ENCODE measurements at places on chromosomes 5 and 9.

DNA sequence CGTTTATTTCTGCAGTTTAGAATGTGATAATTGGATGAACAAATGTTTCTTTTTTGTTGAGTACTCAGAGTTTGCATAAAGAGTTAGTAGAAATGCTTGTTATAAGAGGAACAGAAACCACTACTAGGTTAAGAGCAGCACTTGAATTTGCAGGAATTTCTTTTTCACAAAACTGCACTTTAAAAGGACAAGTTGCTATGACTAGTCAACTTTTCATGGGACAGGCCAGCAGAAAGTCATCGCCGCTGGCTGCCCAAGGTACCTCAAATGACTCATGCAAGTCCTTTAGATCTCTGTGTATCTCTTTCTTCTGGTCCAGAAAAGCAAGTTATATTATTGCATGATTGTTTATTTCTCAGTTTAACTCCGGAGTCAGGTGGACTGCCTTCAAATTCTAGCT lies 97.3 kb upstream of the HMHB1 start:
- no peak for DNase-seq

DNA sequence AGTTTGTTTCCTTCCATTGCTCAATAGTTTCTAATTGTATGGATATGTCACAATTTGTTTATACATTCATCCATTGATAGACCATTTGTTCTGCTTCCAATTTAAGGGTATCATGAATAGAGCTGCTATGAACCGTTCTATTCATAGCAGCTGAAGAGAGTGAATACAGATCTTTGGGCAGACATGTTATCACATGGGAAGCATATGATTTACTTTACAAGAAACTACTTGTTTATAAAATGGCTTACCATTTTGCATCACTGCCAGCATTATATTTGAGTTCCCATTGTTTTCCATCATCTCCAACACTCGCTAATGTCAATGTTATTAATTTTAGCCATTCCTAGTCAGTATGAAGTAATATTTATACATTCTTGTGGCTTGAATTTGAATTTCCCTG lies 549.0 kb downstream of the MAT2B start:
- DNase-seq: no peak

DNA sequence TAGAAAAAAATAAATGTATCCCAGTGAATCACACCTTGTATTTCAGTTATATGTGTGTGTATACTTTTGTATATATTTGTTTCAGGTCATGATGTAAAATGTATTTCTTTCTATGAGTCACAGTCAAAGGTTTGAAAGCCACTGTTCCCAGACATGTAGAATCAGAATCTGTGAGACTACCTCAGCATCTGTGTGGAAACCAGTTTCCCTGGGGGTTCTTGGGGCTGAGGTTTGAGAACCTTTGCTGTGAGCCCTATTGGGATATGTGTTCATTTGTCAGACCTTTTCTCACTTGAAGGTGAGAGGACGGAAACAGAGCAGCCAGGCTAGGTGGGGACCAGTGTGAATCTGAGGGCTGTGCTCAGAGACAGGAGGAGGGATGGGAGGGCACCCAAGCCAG lies 78.7 kb upstream of the SAP30L start:
- no peak for DNase-seq

- no peak for DNase-seq
These were observed 509.7 kb upstream of the CLINT1 start for GRCh38 chr5:158368686-158369085.

DNA sequence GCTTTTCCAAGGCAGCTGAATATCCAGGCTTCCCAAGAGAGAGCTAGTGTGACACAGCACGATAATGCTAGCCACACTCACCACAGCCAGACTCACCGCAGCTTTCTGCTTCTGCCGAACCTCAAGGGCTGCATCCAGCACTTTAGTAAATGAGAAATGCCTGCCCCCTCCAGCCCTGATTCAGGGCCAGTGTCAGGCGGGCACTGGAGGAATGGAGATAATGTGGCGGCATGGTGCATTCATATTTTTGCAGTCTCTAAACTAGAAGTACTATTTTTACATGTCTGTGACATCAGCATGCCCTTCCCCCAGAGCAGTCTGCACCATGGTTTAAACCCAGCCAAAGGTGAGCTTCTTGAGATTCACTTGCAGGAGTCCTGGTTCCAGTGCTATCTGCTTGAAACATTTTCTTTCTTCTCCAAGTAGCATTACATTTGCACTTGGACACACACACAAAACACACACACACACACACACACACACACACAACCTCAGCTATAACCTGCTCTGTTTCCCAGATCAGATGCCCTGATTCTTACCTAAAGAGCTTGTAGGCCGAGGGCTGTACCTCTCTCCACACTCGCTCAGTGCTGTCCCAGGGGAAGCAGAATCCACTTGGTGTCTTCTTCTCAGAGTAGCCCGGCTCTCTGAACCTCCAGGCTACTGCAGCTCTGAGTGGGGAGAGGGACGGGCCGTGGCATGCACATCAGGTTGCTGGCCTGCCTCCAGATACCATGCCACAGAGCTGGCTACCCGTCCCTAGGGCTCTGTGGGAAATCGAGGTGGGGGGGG lies at the start of gene FGF1:
FGF1 (minus strand) TSS at position 673 of the 792 bp plus-strand sequence. CDS start 71,963 bp downstream, outside the sequence.
- no peak for DNase-seq

All from stimulated activated CD4-positive, alpha-beta T cell treated with anti-CD3 and anti-CD28 coated beads, Interleukin-1b, Interleukin-23, amount 100 ng/mL, for 1 hour (primary cell).